Common myeloid progenitor, CD34-positive (primary cell): ENCODE measurements at places on chromosomes 3 and 15.

- no peak for DNase-seq
These were observed 187.6 kb downstream of the EBLN2 start for GRCh38 chr3:73249047-73249446.

DNA sequence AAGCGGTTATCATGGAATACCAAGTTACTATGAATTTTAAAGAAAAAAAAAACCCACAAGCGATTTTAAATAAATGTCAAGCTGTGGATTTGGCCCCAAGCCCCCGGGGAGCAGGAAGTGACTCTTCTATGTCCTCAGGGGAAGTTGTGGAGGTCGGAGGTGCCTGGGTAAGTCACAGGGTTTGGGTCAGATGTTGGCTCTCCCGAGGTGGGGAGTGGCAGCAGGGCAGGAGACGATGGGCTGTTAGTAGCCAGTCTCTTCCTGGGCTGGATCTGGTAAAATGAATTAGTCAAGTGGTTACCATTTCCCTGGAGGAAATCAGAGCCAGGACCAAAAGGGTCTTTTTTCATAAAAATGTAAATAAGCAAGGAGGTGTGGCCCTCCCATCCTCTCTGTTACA is 316.7 kb downstream of the TLE3 start:
- peak; percentile 32 for DNase-seq

GRCh38 chr3:143822374-143822773 is 25.9 kb downstream of the SLC9A9 start:
- DNase-seq, result no peak

DNA sequence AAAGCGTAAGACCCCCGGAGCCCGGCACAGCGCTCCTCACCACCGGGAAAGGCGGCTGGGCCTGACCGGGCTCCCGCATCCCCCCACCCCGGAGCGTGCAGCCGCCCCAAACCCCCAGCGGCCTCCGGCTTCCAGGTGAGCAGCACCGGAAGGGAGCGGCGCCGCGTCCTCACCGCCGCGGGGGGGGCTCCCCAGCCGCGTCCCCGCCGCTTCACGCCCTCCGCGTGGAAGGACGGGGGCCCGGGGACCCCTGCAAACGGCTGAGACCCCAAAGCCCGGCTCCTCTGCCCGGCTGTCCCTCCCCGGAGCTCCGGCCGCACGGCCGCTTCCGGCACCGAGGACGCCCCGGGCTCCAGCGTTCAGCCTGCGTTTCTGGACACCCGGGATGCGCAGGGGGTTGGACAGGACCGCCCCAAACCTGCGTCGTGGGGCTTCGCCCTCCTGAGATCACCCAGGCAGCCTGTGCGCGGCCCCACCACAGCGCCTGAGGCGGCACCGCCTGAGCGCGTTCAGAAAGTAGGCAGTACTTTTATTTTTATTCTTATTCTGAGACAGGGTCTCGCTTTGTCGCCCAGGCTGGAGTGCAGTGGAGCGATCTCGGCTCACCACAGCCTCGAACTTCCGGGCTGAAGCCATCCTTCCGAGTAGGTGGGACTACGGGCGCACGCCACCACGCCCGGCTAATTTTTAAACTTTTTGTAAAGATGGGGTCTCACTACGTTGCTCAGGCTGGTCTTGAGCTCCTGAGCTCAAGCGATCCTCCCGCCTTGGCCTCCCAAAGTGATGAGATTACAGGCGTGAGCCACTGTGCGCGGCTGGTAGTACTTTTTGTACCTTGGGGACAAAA is 51.6 kb upstream of the BLM start:
- DNase-seq, result no peak

GRCh38 chr3:141383555-141384129 is 15.3 kb downstream of the ZBTB38 start:
- DNase-seq, result no peak

DNA sequence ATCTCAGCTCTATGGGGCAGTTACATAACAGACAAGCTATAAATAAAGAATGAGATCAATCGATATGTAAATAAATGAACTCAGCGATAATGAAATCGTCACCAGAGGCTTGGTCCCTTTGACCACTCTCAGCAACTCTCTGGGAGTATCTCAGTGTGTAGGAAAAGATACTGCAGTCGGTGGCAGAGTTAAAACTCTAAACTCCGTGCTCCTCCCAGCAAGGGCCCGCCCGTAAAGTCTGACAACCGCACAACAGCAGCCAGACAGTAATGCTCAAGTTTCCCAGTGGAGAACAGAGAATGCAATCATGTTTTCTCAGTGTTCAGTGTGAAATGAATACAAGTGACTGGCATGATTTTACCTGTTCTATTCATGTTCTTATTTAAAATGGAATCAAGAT is 28.3 kb upstream of the IGF1R start:
- no peak for DNase-seq

- DNase-seq, result no peak
These were observed 29.1 kb upstream of the CHST2 start for GRCh38 chr3:143090486-143090885.

GRCh38 chr3:14517601-14518431 is 22.3 kb downstream of the GRIP2 start:
- DNase-seq, result no peak

GRCh38 chr3:37890522-37890921 is 28.8 kb downstream of the CTDSPL start:
- no peak for DNase-seq

- DNase-seq, result peak; percentile 15
These were observed 532.1 kb upstream of the SEMA6D start for GRCh38 chr15:47184908-47185801.

GRCh38 chr3:156424758-156425157 is 130.2 kb downstream of the SSR3 start:
- no peak for DNase-seq

DNA sequence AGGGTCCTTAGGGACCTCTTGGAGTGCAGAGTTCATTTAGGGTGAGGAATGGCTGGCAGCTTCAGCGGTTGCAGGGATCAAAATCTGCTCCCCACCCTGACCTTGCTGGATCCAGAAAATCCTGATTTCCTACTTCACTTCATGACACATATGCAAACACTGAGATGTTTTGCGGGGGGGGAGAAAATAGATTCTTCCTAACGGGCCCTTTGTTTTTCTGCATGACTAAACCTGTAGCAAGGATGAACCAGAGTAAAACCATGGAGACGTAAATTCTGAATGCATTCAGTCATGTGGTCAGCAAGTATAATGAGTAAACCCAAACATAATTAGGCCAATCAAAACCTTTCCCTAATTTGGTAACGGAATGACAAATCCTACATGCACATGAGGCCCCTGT is 20.0 kb upstream of the RBP1 start:
- DNase-seq, result no peak

GRCh38 chr3:85603378-85603777 is 644.6 kb downstream of the CADM2 start:
- DNase-seq, result no peak

- DNase-seq, result no peak
These were observed 56.0 kb upstream of the FAM3D start for GRCh38 chr3:58722561-58722960.

- no peak for DNase-seq
These were observed 67.7 kb downstream of the CD200R1L start for GRCh38 chr3:112779011-112779410.

- no peak for DNase-seq
These were observed 95.9 kb downstream of the FAM43A start for GRCh38 chr3:194781617-194782016.

DNA sequence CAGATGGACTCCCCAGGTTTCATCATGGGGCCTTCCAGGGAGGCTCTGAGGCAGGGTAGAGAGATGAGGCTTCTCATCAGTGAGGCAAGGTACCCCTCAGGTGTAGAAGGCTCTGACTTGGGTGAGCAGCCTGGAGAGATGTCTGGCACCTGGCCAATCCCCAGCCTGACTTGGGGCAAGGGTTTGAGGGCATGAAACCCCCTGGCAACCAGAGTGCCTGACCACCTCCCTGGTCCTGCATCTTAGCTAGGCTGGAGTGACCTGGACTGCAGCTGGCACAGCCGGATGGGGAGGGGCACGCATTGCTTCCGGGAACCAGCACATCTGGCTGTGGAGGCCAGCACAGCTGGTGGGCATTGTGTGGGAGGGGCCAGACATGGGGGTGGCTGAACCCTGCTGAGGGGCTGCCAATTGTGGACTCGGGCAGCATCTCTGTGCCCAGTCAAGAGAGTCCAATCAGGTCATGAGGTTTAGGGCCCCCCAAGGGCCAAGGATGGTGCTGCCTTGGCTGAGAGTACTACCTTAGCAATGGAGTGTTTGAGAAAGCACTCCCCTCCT is 1.9 kb downstream of the ZBTB47 start:
- DNase-seq, result no peak

GRCh38 chr15:27725731-27726130 is 373.4 kb downstream of the OCA2 start:
- no peak for DNase-seq

- DNase-seq, result no peak
These were observed 123.4 kb downstream of the SEC22A start for GRCh38 chr3:123324880-123325765.
